ENCODE measurements at places on chromosomes 5 and 9.

GRCh38 chr5:159640446-159640845 lies 275.8 kb upstream of the ADRA1B start:
- H3K27ac ChIP-seq = no peak overlapping the region
- no peak overlapping the region for H3K4me3 ChIP-seq
- H3K4me1 ChIP-seq = no peaks in the 10 kb centered on the region

DNA sequence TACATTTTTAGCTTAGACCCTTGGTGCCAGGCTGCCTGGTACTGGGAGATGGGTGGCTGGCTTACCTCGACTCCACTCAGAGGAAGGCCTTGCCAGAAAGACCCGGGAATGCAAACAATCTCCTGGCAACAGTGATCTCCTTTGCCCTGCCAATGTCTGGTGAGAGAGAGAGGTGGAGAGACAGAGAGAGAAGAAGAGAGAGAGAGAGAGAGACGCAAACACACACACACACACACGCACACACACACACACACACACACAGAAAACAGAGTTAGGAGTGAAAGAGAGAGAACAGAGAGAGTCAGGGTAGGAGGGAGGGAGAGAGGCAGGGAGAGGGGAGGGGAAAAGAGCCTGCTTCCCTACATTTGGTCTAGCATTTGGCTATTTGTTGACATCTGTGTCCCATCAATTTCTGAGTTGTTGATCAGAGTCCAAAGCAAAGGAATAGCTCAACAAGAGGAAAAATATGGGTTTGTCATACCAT lies 181.6 kb upstream of the MAP1B start:
- no peaks in the 10 kb centered on the region for H3K4me1 ChIP-seq
- DNase-seq = no peak
- no peak overlapping the region for H3K27ac ChIP-seq
- no peaks in the 10 kb centered on the region for H3K36me3 ChIP-seq
- no peaks in the 10 kb centered on the region for H3K27me3 ChIP-seq

DNA sequence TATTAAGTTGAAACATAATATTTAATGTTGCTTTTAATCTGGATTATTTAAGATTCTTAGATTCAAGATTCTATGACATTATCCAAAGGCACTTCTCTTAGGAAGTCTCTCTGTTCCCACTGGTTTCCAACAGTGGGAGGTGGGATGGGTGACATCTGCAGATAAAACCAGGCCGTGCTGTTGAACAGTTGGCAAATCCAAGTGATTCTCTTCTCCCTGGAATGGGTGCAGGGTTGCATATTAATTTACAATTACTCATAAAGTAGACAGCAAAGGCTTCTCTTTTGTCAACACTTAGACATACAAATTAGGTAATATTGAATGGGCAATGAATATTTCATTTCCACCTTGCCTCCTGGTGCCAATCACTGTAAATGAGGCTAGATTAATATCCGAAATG lies 233.7 kb upstream of the IL12B start:
- no peaks in the 10 kb centered on the region for H3K36me3 ChIP-seq
- no peaks in the 10 kb centered on the region for H3K4me1 ChIP-seq
- no peak for DNase-seq
- H3K27ac ChIP-seq = no peak overlapping the region
- no peaks in the 10 kb centered on the region for H3K27me3 ChIP-seq

DNA sequence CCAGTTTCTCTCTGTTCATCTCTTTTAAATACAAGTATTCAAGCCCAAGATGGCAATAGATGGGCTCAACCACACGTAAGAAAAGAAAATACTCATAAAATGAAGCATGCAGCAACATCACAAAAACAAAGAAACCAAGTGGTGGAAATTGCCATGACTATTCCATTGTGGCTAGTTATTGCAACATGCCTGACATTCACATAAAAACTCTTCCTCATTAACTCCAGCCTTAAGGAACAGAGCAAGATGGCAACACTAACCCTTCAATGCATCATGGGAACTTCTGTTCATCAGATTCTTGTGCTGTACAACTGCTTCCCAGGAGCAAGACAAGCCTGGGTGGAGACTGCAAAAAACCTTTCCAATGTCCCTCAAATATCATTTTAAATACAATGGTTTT lies 1.4 kb upstream of the GLIS3 start:
- H3K27me3 ChIP-seq = peaks cover 16% of the 10 kb centered on the region
- no peaks in the 10 kb centered on the region for H3K36me3 ChIP-seq

Data from spleen (tissue), 13 donors.